CD8-positive, alpha-beta memory T cell (primary cell): ENCODE measurements at places on chromosomes 3 and 15.
A peak's percentile ranks its signal among the peaks of the same experiment; 100 is the strongest.

- no peak for DNase-seq
Observed at GRCh38 chr3:185251272-185251671, 2.6 kb downstream of the EHHADH start.

- no peak for DNase-seq
Observed at GRCh38 chr3:154164387-154164786, 43.2 kb downstream of the ARHGEF26 start.

DNA sequence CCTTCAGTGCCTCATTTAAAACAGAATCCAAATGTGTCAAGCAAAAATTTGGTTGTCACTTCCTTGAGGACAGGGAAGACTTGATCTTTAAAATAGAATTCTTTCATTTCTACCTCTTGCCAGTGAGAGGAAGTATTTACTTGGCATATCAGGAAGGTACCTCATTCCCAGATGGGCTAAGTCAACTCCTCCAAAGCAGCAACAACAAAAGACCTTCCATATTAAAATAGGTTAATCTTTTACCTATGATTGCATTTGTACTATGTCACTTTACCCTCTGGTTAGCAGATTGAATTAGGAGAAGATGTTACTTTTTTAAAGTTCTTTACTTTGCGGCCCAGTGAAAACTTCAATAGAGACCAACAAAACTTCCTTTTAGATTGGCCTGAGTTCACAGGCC lies 462.1 kb upstream of the ADAMTS9 start:
- DNase-seq = no peak

GRCh38 chr3:159711560-159712333 lies 276.9 kb upstream of the IL12A start:
- DNase-seq = no peak

- peak; percentile 25 for DNase-seq
Observed at GRCh38 chr15:66251790-66252684, 1.5 kb downstream of the MEGF11 start.

- DNase-seq = no peak
Observed at GRCh38 chr3:128080323-128081080, 28.3 kb downstream of the SEC61A1 start.

GRCh38 chr15:68774120-68774519 lies 46.6 kb downstream of the ANP32A start:
- DNase-seq = no peak

GRCh38 chr3:122535964-122536631 lies 21.4 kb upstream of the KPNA1 start:
- no peak for DNase-seq

GRCh38 chr15:69849232-69849610 lies 248.5 kb downstream of the TLE3 start:
- no peak for DNase-seq

GRCh38 chr15:43230640-43231115 lies 9.9 kb upstream of the EPB42 start:
- no peak for DNase-seq

- no peak for DNase-seq
Observed at GRCh38 chr3:149833241-149833640, 20.2 kb downstream of the RNF13 start.

DNA sequence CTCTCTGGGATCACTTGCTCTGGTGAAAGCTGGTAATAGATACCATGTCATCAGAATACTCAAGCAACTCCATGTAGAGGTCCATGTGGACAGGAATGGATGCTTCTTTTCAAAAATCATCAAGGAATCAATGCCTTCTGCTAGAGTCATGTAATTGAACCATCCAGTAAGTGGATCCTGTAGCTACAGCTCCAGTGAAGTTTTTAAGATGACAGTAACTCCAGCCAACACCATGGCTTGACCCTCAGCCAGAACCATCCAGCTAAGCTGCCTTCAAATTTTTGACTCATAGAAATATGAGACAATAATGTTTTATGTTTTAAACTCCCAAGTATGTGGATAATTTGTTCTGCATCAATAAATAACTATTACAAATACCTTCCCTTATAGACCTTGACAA lies 923.7 kb downstream of the EPHA3 start:
- no peak for DNase-seq

- no peak for DNase-seq
Observed at GRCh38 chr15:33680336-33680735, 288.0 kb upstream of the CHRM5 start.

DNA sequence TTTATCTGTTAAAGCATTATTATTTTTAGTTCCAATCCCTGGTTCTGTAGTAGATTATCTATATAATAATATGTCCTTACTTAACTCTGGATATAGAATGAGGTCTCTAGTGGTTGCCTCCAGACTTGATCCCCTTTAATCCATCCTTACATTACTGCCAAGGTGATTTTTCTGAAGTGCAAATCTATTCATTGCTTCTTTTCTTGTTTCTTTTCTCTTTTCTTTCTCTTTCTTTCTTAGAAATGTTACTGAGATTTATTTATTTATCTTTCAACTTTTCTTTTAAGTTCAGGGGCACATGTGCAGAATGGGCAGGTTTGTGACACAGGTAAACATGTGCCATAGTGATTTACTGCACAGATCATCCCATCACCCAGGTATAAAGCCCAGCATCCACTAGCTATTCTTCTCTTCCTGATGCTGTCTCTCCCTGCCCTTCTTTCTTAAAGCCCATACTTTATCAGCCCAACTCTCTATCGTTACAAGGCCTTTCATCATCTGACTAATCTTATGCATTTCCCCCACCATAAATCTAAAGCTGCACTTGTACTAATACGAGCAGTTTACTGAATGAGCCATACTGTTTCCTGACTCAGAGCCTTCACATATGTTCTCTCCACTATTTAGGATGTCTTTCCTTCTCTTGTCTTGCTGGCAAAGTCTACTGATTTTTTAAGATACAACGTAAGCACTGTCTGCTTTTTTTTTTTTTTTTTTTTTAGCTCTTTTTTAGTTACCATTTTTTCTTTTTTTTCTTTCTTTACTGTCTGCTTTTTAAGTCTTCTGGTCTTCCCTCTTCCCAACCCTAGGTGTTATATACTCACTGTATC lies 4.6 kb downstream of the GLCE start:
- DNase-seq = no peak

- no peak for DNase-seq
Observed at GRCh38 chr3:169227911-169228310, 435.6 kb downstream of the MECOM start.

- no peak for DNase-seq
Observed at GRCh38 chr15:63390689-63391088, 9.0 kb upstream of the CA12 start.

- DNase-seq = no peak
Observed at GRCh38 chr3:53493963-53494791, at the start of gene CACNA1D. Gene CACNA1D, plus strand, starts transcription at chr3:53494611. Its CDS starts 556 bp downstream, at chr3:53495167.

- DNase-seq = no peak
Observed at GRCh38 chr3:173135059-173135458, 6.0 kb downstream of the SPATA16 start.

DNA sequence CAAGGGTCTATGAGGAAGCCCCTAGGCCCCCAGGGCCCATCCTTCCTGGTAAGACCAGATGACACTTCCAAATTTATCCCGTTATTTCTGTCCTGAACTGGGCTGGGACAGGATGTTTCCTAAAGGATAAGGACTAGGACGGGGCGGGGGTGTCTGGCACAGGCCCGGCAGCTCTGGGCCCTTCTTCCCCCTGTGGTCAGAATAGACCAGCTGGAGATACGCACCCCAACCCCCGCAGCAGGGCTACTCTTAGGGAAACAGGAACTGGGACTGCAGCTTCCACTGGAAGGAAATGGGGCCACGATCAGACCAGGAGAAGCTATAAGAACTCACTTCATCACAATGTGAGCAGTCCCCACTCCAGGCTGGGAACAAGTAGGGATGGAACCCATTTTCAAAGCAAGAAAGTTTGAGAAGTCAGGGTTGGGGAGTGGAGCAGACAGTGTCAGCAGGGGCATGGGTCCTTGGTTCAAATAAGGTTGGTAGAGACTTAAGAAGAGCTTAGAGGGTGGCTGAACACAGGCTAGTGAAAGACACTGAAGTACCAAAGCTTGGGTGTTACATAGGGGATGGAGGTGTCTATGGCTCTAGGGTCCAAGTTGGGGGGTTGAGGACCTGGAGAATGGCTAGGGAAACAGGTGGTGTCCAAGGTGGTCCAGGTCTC lies 1.1 kb downstream of the NCKIPSD start:
- DNase-seq = no peak

DNA sequence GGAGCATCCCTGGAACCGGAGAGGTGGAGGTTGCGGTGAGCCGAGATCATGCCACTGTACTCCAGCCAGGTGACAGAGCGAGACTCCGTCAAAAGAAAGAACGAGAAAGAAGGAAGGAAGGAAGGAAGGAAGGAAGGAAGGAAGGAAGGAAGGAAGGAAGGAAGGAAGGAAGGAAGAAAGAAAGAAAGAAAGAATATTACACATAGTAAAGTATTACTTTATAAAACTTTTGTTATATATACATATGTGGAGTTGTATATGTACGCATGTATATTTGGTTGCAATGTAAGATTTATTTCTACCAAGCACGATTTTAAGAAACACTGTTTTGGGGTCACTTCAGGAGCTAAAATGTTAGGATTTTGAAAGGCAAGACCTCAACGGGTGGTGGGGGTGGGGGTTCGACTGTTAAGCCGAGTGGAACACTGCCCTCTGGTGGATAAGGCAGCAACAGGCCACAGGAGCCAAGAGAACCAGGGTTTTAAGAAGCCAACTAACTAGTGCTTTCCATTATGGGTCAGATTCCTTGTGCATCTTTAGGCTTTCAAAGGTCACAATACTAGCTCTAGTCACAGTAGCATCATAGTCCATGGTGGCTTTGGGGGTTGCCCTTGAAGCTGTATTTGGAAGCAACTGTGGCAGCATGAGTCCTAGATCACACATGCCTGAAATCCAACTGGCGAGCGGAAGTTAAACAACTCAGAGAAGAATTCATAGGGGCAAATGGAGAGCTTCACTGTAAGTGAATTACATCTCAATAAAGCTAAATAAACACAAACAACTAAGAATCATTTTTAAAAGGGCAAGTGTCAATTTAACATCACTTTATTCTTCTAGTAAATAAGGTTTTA lies 22.5 kb downstream of the GLB1 start:
- DNase-seq = peak; percentile 53

DNA sequence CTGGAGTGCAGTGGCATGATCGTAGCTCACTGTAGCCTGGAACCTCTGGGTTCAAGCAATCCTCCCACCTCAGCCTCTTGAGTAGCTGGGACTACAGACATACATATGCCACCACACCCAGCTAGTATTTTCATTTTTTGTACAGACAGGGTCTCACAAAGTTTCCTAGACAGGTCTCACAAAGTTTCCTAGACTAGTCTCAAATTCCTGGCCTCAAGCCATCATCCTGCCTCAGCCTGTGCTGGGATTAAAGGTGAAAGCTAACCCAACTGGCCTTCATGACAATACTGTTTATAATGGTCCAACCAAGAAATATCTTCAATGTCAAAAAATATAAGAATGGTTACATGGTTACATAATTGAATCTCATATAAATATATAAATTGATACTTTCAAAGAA lies 24.0 kb downstream of the GPR176 start:
- no peak for DNase-seq

- DNase-seq = no peak
Observed at GRCh38 chr3:32113566-32113965, 7.1 kb downstream of the GPD1L start.

GRCh38 chr15:26981492-26981891 lies 10.5 kb downstream of the GABRG3 start:
- no peak for DNase-seq

DNA sequence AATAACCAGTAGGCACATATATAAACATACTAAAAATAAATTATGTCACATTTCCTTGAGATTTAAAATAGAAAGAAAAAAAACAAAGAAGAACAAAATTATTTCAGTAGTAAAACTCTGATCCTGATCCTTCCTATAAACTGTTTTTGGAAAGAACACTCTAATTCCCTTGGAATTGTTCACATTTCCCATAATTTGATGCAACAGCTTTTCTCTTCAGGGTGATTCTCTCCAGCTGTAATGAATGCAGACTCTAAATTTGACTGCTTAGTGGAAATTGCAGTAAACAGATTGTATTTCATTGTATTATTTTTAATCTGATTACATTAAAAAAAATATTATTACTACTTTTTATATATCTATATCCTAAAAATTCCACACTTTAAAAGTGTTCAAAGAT lies 70.2 kb upstream of the ABI3BP start:
- DNase-seq = no peak

DNA sequence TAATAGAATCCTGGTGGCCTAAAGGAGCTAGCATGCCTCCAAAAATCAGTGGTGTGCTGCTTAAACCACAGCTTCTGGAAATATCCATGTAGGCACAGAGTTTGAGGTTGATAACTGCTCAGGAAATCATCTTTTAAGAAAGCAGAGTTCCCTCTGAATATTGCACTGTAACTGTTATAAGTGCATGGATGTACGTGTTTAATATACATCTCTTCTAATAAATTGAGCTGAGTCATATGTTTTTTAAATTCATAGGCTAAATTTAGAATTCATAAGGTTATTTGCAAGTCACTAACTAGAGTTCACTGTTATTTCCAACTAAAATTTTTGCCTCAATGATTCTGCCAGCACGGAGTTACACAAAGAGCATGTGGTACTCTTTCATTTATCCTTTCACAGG lies 68.9 kb downstream of the MYH15 start:
- DNase-seq = no peak

DNA sequence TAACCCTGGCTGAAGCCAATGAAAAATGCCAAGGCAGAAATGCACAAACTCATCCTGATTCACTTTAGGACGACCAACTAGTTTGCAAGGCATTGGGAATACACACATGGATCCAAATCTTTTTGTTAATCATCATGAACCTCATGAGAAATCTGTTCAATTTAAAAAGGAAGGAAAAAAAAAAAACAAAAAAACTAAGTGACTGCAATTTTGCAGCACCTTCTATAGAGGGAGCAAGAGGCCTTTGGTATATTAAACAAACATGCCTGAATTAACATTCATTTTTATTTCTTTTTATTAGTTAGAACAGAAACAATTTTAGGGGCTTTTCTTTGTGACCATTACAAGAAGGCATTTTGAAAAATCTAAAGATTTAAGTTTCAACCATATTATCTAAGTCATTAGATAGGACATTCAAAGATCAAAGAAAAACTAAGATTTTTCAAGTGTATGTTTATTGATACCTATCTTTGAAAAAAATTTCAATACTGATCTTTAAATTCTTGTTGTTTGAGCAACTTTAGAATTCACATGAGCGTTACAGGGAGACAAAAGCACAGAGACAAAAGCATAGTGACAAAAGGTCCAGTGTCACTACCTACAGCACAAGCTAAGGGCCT lies 182.4 kb downstream of the CBLB start:
- DNase-seq = peak; percentile 44

DNA sequence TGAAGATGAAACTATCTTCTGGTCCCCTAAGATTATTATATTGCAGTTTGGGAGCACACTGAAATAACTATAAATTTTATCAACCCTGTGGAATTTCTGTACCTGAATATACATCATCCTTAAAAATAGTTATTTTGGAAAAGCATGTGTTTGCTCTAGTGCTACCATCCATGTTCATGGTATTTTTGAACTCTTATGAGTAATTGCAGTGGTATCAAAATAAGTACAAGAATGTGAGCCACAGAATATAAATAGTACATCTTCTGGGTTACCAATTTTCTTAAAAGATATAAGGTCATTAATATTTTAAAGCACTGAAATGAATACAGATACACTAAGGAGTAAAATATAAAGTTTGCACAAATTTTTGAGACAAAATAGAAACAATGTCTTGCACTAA lies 206.5 kb downstream of the CBLB start:
- DNase-seq = no peak
